Esophagus squamous epithelium (tissue), 5 donors: ENCODE measurements at places on chromosomes 5 and 9. TPM values are rescaled to one million over a fixed set of nuclear protein-coding genes. Genes with fewer than 3 reads are reported as not detected.
A peak's percentile ranks its signal among the peaks of the same experiment; 100 is the strongest.

The DDX31 gene
- total RNA-seq = 10.5 TPM

The SAXO1 gene
- not detected for total RNA-seq

The PCAT7 gene
- not detected for total RNA-seq

GRCh38 chr9:99255651-99256050 lies 33.6 kb downstream of the SEC61B start:
- no peak overlapping the region for H3K27ac ChIP-seq
- DNase-seq = no peak
- no peak overlapping the region for H3K4me3 ChIP-seq
- no peaks in the 10 kb centered on the region for H3K36me3 ChIP-seq
- H3K4me1 ChIP-seq = peaks cover 10% of the 10 kb centered on the region

DNA sequence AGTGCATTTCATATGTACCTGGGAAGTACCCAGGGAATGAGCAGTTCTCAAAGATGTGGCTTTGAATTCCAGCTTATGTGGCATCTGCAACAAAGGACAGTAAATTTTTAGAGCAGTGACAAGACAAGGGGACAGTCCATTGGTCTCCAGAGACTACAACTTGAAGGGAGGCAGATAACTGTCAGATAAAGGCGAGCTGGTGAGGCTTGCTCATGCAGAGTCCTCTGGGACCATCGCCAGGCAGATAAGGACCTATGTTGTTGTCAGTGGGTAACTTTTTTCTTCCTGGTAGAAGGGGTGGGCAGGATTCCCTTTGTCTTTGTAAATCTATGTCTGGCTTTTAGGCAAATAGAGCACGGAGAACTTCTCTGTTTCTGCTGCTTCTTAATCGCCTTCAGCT lies 120.2 kb downstream of the ICE1 start:
- H3K27me3 ChIP-seq = no peaks in the 10 kb centered on the region
- no peaks in the 10 kb centered on the region for H3K4me1 ChIP-seq
- no peaks in the 10 kb centered on the region for H3K36me3 ChIP-seq
- H3K27ac ChIP-seq = no peak overlapping the region
- DNase-seq = no peak

DNA sequence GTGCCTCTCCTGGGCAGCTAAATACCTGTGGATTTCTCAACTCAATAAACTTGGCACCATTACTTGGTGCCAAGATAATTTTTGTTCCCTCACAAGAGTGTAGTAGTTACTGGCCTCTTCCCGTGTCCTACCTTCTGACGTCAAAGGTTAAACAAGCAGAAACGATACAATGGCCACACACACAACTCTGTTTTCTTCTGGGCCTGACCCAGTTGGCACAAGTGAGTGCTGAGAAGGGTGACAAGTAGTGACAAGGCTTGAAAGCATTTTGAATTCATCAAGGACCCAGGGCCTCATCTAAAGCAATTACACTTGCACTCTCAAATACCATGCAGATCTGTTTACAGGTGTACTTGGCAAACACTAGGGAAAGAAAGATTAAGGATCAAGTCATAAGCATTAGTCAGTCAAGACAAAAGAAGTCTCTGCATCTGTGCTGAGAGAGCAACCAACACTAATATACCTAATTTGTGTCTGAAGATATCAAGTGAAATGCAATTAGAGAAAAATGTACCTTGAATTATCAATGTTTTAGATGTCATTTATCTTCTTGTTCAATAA lies 30.8 kb downstream of the RASEF start:
- no peaks in the 10 kb centered on the region for H3K36me3 ChIP-seq
- H3K4me1 ChIP-seq = no peaks in the 10 kb centered on the region
- no peaks in the 10 kb centered on the region for H3K27me3 ChIP-seq

GRCh38 chr9:96483733-96484390 lies 33.9 kb downstream of the HABP4 start:
- H3K4me3 ChIP-seq = no peak overlapping the region
- DNase-seq = no peak
- no peak overlapping the region for H3K27ac ChIP-seq
- no peaks in the 10 kb centered on the region for H3K4me1 ChIP-seq
- no peaks in the 10 kb centered on the region for H3K27me3 ChIP-seq

DNA sequence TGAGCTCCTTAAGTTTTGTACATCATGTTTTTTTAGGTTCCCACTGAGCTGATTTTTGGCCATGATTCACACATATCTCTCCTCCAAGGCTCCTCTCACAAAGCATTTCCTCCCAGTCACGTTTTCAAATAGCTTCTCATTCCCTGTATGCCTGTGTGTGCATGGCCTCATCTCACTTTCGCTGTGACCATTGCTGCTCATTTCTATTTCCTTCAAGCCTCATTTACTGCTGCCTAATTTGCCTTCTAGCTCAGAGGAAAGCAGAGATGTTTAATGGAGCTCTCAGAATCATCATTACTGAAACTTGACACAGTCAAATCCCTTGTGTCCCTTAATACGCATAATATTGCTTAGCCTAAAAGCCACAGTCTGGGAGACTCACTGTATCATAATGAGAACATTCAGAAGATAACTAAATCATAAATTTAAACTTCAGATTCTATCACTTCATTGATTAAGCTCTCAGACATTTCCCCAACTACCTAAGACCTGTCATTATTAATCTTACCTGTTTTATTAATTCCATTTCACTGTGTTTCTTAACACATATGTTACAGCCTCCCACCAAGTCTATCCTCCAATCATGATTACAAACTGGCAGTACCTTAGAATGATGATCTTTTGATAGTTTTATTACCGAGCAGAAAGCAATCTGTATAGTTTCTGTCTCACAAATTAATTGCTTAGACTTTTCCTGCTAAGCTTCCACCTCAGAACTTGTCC lies 278.3 kb upstream of the PTGER4 start:
- no peaks in the 10 kb centered on the region for H3K27me3 ChIP-seq
- peaks cover 13% of the 10 kb centered on the region for H3K4me1 ChIP-seq
- no peak overlapping the region for H3K4me3 ChIP-seq
- no peak overlapping the region for H3K27ac ChIP-seq
- no peak for DNase-seq

The PRR16 gene
- total RNA-seq = 2.3 TPM

The MAP1B gene
- total RNA-seq = 34.4 TPM

- H3K27ac ChIP-seq = no peak overlapping the region
- H3K4me3 ChIP-seq = no peak overlapping the region
- DNase-seq = no peak
- H3K36me3 ChIP-seq = no peaks in the 10 kb centered on the region
Observed at GRCh38 chr9:122339579-122339978, 31.2 kb upstream of the PTGS1 start.

- no peak for DNase-seq
- H3K4me3 ChIP-seq = no peak overlapping the region
- no peaks in the 10 kb centered on the region for H3K36me3 ChIP-seq
- H3K4me1 ChIP-seq = no peaks in the 10 kb centered on the region
Observed at GRCh38 chr9:16386007-16386826, 484.3 kb downstream of the BNC2 start.

The ADRA1B gene
- total RNA-seq = 1.3 TPM

The C5orf52 gene
- not detected for total RNA-seq

The ZNF883 gene
- 1.1 TPM for total RNA-seq

GRCh38 chr9:131080589-131080988 lies 15.7 kb upstream of the AIF1L start:
- H3K27me3 ChIP-seq = no peaks in the 10 kb centered on the region
- H3K27ac ChIP-seq = no peak overlapping the region
- no peak overlapping the region for H3K4me3 ChIP-seq

GRCh38 chr9:133861692-133862091 lies 123.5 kb upstream of the SARDH start:
- H3K27ac ChIP-seq = no peak overlapping the region
- no peak for DNase-seq
- H3K36me3 ChIP-seq = no peaks in the 10 kb centered on the region
- peaks cover 22% of the 10 kb centered on the region for H3K4me1 ChIP-seq

The ZSWIM6 gene
- total RNA-seq = 7.3 TPM

The ACTBL2 gene
- total RNA-seq = not detected

The CNOT6 gene
- total RNA-seq = 11.8 TPM

The HSPA5 gene
- total RNA-seq = 178 TPM

GRCh38 chr9:126474786-126475485 lies 138.8 kb upstream of the LMX1B start:
- H3K27ac ChIP-seq = no peak overlapping the region
- H3K27me3 ChIP-seq = no peaks in the 10 kb centered on the region
- no peak for DNase-seq

The LAMC3 gene
- total RNA-seq = 0.53 TPM

The NSG2 gene
- not detected for total RNA-seq

The SHROOM1 gene
- 3.9 TPM for total RNA-seq

GRCh38 chr5:10485142-10485795 lies 43.6 kb downstream of the ROPN1L start:
- H3K27me3 ChIP-seq = no peaks in the 10 kb centered on the region
- H3K4me1 ChIP-seq = peaks cover 6% of the 10 kb centered on the region
- no peak overlapping the region for H3K4me3 ChIP-seq
- peak overlapping the region; percentile 15 for H3K27ac ChIP-seq

- H3K4me3 ChIP-seq = no peak overlapping the region
- DNase-seq = no peak
- H3K27me3 ChIP-seq = no peaks in the 10 kb centered on the region
- peaks cover 2% of the 10 kb centered on the region for H3K4me1 ChIP-seq
Observed at GRCh38 chr5:67617051-67617450, 420.5 kb upstream of the CD180 start.

The CD274 gene
- 3.5 TPM for total RNA-seq

DNA sequence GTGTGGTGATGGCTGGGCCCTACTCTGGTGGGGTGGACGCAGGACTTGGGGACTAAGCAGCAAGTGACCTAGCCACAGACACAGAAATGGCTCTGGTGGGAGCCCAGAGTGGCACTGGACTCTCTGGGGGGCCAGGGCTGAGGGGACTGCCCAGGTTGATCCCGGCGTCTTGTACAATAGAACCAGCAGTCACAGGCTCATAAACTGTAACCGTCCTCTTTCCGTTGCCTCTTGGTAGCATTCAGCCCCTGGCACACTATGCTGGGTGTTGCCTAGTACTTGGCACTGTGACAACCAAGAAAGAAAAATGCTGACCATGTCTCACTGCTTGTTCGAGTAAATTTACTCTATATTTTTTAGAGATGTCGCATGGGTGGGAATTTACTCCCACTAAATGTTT lies 80.5 kb downstream of the DAB2IP start:
- no peak overlapping the region for H3K4me3 ChIP-seq
- peaks cover 26% of the 10 kb centered on the region for H3K4me1 ChIP-seq
- no peaks in the 10 kb centered on the region for H3K36me3 ChIP-seq
- no peak for DNase-seq
- no peaks in the 10 kb centered on the region for H3K27me3 ChIP-seq
- no peak overlapping the region for H3K27ac ChIP-seq

- H3K36me3 ChIP-seq = no peaks in the 10 kb centered on the region
- no peak overlapping the region for H3K27ac ChIP-seq
- no peaks in the 10 kb centered on the region for H3K27me3 ChIP-seq
- no peak for DNase-seq
Observed at GRCh38 chr5:32852535-32852934, 141.4 kb downstream of the NPR3 start.

The CREBRF gene
- total RNA-seq = 7.4 TPM

DNA sequence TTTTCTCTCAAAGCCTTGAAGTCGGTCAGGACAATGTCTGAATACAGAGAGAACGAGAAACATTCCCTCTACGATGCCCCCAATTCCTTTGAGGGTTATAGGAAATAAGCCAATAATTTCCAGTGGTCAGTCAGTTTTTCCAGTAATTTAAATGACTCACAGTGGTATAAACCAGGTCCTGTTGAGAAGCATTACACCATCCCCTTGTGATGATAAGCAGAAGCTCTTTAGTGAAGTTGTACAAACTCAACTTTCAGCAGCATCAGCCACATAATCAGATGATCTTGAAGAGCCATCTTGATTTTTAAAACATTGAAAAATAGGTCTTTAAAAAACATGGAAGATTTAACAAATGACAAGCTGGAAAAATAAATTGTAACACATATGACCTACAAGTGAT lies 173.9 kb upstream of the ZNF462 start:
- H3K27ac ChIP-seq = no peak overlapping the region
- no peaks in the 10 kb centered on the region for H3K27me3 ChIP-seq
- DNase-seq = no peak
- H3K4me1 ChIP-seq = no peaks in the 10 kb centered on the region
- no peaks in the 10 kb centered on the region for H3K36me3 ChIP-seq

- H3K4me3 ChIP-seq = no peak overlapping the region
- H3K36me3 ChIP-seq = no peaks in the 10 kb centered on the region
- no peak overlapping the region for H3K27ac ChIP-seq
- no peaks in the 10 kb centered on the region for H3K27me3 ChIP-seq
- H3K4me1 ChIP-seq = no peaks in the 10 kb centered on the region
- DNase-seq = no peak
Observed at GRCh38 chr5:73615947-73616346, 10.0 kb upstream of the ARHGEF28 start.

- no peaks in the 10 kb centered on the region for H3K36me3 ChIP-seq
- H3K27me3 ChIP-seq = no peaks in the 10 kb centered on the region
- DNase-seq = no peak
- H3K4me1 ChIP-seq = peaks cover 5% of the 10 kb centered on the region
- no peak overlapping the region for H3K27ac ChIP-seq
- H3K4me3 ChIP-seq = no peak overlapping the region
Observed at GRCh38 chr9:82410306-82410705, 421.7 kb downstream of the SPATA31D1 start.

- no peaks in the 10 kb centered on the region for H3K36me3 ChIP-seq
- DNase-seq = no peak
- no peak overlapping the region for H3K27ac ChIP-seq
- no peaks in the 10 kb centered on the region for H3K27me3 ChIP-seq
- no peaks in the 10 kb centered on the region for H3K4me1 ChIP-seq
Observed at GRCh38 chr5:59693492-59694309, 199.8 kb downstream of the PDE4D start.
